AG04450 (cell line): ENCODE measurements at places on chromosomes 16 and 17.

DNA sequence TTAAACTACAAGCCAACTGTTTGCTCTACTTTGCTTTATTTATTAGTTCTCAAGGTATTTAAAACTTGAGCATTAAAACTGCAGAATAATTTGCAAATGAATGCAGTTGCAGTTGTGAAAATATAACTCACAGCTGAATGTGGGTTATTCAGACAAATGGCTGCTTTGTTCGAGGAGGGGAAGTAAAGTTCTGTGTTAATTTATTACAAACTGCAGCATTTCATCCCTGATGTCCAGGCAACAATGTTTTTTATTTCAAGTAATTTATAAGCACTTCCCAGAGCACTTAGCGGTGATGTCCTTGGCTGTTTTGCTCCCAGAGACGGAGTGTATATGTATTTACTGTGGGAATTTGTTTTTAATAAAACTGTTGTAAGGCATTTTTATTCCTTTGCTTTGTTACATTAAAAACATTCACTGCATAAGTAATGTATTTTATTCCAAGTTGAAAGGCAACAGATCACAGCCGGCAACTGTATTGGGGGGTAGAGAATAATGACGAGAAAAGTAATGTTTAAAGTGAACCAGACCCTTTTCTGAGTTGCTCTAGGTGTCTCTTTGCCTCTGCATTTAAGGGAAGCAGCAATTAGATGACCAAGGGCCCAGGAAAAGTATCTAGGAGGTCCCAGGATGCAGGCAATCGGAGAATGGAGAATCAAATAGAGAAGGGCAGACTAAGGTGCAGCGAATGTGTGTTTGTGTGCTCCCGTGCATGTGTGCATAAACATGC, 291.2 kb upstream of the SALL1 start:
- DNase-seq: no peak

GRCh38 chr17:2849327-2849670, 53.1 kb downstream of the RAP1GAP2 start:
- no peak for DNase-seq

- DNase-seq: no peak
Measured at GRCh38 chr16:17318238-17318637, 152.5 kb downstream of the XYLT1 start.

- no peak for DNase-seq
Measured at GRCh38 chr16:53449816-53450517, 15.7 kb downstream of the RBL2 start.

DNA sequence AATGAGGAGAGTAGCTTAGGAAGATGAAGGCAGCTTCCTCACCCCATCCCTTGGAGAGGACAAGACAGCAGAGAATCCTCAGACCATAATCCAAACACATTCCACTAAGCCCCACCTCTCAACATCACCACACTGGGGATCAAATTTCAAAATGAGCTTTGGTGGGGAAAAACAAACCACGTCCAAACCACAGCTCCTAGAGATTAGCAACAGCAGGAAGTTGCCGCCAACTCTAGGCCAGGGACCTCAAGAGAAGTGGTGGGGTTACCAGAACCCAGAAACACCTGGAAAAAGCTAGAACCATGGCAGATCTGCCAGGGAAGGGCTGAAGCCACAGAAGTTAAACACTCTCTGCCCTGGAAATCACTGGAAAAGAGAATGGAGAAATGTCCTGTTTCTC, 571.6 kb downstream of the HS3ST4 start:
- DNase-seq: no peak

DNA sequence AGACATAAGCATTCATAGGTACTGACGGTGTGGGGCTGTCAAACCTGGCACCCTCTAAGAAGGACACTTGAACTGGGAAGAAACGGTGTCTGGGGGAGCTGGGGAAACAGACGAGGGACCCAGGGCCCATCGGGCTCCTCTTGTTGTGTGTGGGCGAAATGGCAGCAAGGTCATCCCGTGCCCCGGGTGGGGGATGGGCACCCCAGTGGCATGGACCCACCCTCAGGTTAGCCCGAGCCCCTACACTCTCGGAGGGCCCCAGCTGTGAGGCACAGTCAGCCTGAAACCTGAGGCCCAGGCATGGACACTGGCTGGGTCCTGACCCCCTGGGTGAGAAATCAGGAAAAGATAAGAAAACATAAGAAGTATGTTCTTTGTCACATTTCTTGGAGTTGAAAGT, 57.1 kb downstream of the MYO18A start:
- DNase-seq: no peak
